ENCODE measurements at places on chromosomes 3 and 15. TPM values are rescaled to one million over a fixed set of nuclear protein-coding genes. Genes with fewer than 3 reads are reported as not detected.

The REC114 gene
- total RNA-seq: not detected

The TNNC1 gene
- 2.5 TPM for total RNA-seq

The CLDN1 gene
- 0.12 TPM for total RNA-seq

The SLC22A14 gene
- total RNA-seq: 0.23 TPM
